GM19239 (cell line): ENCODE measurements at places on chromosomes 2 and 18.

- DNase-seq: no peak
Observed at GRCh38 chr18:6004119-6004518, 108.8 kb upstream of the TMEM200C start.

GRCh38 chr2:123715467-123715982 is 309.6 kb upstream of the CNTNAP5 start:
- no peak for DNase-seq

- no peak for DNase-seq
Observed at GRCh38 chr2:3578987-3579386, 3.9 kb downstream of the RPS7 start.

GRCh38 chr18:9683418-9684396 is 24.4 kb upstream of the RAB31 start:
- DNase-seq: no peak

- DNase-seq: no peak
Observed at GRCh38 chr2:169265591-169265990, 96.7 kb downstream of the LRP2 start.

- no peak for DNase-seq
Observed at GRCh38 chr2:235478609-235479008, 15.2 kb upstream of the AGAP1 start.

DNA sequence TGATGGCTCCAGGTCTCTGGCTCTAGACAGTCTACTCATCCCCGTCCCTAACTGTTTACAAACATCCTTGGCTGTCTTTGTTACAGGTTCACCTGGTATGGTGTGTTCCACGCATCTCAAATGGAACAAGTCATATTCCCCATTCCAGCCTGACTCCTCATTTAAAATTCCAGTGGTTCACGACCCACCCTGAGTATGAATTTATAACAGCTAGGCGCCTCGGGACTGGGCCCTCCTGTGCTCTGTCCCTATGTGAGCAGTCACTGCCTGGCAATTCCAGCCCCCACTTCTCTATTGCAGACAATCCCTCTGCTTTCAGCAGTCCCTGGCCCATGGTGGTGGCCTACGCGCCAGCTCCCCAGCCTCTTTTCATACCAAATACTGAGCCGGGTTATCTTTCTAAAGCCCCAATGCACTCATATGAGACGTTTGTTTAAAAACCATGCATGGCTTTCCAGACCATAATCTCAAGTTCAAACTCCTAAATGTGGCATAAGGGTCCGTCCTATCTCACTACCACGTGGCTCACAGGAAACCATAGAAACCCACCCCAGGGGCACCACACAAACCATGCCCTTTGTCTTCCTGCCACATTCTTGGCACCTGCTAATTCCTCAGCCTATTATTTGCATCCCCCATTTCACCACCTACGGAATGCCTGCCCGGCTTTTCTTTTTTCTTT is 1.6 kb downstream of the SERPINB8 start:
- DNase-seq: no peak

DNA sequence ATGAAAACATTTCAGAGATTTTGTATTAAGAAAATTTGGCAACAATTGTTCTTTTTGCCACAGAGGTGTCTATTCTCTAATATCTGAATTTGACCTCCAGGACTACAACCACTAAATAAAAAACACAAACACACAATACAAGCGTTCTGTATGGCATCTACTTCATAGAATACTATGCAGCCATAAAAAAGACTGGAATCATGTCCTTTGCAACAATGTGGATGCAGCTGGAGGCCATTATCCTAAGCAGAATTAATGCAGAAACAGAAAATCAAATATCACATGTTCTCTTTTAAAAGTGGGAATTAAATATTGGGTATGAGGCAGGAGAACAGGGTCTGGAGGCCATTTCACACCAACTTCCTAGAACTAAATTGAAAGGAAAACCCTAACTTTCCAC is 19.5 kb downstream of the SLC25A12 start:
- no peak for DNase-seq

DNA sequence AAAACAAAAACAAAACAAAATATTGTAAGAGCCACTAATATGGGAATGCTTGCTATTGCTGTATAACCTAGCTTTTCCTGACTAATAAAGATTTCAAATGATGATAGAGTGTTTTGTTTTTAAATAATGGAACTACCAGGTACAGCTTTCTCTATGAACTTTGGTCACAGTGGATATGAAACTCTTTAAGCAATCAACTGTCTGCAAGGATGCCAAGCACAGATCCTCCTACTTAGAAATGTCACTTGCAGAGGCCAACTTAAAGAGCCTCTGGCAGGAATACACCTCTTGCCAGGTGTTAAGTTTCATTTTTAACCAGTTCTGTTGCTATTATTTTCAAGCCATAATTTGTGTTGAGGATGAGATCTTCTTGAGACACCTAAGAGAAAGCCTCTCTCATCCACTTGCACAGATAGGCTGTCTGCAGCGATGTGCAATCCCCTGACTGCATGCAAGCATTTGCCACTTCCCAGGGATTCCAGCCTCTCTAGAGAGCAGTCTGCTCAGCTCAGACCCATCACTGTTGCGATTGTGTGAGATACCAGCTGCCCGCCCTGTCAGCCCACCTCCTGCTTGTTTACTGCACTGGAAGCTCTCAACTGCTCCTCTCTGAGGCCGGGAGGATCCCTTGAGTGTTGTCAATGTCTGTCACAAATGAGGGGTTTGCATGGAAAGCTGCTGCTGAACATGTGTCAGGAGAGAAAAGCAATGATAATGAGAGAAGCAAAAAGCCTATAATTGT is 86.1 kb upstream of the SCG2 start:
- DNase-seq: no peak

GRCh38 chr2:176063958-176064357 is 19.8 kb downstream of the EVX2 start:
- DNase-seq: no peak

GRCh38 chr2:71815701-71816474 is 331.8 kb downstream of the CYP26B1 start:
- DNase-seq: no peak

GRCh38 chr2:71467180-71467815 is 13.9 kb downstream of the DYSF start:
- no peak for DNase-seq

- no peak for DNase-seq
Observed at GRCh38 chr2:160324917-160325316, 124.8 kb upstream of the ITGB6 start.

DNA sequence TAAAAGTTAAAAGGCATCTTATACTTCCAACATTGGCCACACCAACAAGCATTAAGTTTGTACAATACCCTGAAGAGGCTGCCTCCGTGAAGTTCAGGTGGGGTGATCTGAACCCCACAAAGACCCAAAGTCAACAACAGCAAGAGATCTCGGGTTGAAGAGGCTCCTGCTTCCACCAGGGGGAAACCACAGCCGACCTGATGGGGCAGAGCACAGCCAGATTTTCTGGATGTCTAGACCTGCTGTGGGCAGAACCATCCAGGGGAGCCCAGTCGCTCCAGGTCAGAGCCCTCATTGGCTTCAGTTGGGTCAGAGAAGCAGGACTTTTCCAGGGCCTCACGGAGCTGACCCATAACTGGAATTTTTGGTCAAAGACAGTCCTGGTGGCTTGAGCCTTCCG is 66.5 kb upstream of the ACKR3 start:
- no peak for DNase-seq

GRCh38 chr2:160651416-160652200 is 158.0 kb upstream of the RBMS1 start:
- no peak for DNase-seq

- DNase-seq: no peak
Observed at GRCh38 chr2:70959271-70959761, 19.1 kb upstream of the ANKRD53 start.

GRCh38 chr2:192087398-192087958 is 107.3 kb downstream of the TMEFF2 start:
- DNase-seq: no peak

DNA sequence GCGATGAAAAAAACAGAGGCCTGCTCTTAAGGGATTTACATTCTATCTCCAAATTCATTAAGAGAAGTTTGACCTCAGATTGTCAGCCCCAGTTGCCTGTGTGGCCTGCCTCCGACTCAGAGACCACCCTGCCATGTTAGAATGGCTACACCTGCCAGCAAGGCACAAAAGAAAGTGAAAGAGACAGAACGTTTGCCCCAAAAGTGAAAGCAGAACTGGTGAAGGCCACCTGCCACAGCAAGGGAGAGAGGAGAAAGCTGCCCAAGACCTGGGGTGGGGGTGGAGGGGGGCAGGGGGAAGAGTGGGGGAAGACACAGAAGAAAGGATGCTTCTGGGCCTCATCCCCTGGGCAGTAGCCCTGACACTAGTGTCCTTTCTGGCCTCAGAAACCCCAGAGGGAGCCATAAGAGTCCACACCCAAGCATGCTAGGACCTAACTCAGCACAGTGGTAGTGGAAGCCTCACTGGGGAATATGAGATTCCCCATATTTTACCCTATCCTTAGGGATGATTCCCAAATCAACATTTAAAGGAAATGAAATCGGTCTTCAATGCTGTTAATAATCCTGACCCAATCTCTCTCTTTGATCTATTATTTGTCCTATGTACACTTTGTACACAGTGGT is 389.7 kb downstream of the TXNL1 start:
- peak; percentile 37 for DNase-seq

GRCh38 chr2:234836271-234836670 is 115.5 kb upstream of the SH3BP4 start:
- no peak for DNase-seq

GRCh38 chr2:234949762-234950434 is 1.9 kb upstream of the SH3BP4 start:
- DNase-seq: no peak

DNA sequence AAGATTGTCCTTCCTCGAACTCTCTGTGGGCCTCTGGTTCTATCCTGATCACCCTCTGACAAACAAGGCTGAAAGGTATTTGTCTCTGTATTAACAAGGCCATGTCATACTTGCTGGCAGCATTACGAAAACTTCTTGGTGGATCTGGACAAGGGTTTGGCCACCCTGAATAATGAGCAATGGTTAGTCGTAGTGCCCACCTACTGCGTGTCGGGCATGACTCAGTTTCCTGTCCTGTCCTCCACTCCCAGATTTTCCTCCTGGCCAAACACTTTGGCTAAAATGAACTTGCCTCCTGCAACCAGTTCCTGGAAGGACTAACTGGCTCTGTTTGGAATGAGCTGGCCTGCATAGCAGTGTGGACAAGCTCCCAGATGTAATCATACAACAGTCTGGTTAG is 198.5 kb upstream of the SMIM21 start:
- DNase-seq: no peak

DNA sequence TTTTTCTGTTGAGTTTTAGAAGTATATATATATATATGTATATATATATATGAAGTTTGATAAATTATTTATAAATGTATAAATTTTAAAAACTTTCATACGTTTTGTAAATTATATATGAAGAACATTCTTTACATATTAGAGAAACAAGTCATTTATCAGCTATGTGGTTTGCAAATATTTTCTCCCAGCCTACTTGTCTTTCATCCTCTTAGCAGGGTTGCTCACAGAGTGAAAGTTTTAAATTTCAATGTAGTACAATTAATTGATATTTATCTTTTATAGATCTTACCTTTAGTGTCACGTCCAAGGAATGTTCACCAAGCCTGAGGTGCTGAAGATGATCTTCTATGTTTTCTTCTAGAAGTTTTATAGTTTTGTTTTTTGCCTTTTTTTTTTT is 78.3 kb upstream of the HS6ST1 start:
- DNase-seq: no peak

DNA sequence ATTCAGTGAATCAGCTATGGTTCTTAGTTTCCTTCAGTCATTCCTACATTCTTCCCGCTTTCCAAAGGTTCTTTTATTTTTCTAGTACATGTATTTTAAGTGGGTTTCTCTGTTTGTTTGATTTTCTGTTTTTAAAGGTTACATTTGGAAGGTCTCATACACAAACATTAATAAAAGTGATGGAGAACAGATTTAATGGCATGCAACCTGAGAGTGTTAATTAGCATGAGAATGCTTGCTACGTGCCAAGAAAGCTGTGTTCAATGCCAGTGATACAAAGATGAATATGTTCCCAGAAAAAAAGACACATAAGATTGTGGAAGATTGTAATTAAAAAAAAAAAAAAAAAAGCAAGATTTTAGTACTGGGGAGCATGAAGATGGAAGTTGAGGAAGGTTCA is 61.8 kb upstream of the CDC42EP3 start:
- no peak for DNase-seq

GRCh38 chr2:200677171-200677570 is 91.4 kb downstream of the AOX1 start:
- no peak for DNase-seq

- no peak for DNase-seq
Observed at GRCh38 chr18:383135-383534, 115.3 kb upstream of the THOC1 start.

DNA sequence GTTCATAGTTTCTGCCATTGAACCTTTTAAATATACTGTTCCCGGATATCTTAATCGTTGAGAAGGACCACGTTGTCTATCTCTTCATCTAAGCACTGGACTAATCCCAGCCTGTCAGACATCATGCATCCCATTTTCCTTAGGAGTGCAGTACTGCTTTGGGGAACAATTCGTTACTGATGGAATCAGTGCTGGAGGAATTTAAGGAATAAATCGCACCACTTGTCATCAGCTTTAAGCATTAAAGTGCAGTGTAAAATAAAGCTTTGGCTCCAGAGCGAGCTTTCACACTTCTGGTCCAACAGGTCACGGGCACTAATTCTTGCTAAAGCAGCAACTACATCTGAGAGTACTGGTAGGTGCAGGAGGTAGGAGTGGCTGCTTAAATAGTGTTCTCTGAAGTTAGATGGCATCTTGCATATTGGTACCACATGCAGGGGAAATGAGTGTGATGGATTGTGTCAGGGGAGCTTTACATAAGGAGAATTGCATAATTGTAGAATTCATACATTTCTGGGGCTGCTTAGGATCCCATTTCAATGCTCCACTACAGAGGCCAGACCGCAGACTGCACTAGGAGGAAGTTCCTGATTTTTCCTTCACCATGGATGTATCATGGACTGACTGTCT is 105.7 kb upstream of the RASGRP3 start:
- DNase-seq: no peak

DNA sequence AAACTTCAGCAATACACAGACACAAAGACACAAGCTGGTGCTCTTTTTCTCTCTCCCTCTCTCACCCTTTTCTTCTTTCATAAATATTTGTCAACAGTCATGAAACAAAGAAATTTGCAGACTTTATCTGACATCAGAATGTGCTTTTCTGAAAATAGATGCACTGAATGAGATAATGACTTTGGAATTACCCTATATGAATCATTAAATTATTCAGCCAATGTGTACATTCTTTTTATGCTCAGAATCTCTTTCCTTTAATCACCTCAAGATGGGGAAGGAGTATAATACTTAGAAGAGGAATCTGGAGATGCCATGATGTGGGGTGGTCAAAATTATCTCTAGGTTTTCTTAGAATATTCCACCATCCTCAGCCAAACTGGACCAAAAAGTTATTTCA is 289.9 kb downstream of the LRRTM1 start:
- no peak for DNase-seq

DNA sequence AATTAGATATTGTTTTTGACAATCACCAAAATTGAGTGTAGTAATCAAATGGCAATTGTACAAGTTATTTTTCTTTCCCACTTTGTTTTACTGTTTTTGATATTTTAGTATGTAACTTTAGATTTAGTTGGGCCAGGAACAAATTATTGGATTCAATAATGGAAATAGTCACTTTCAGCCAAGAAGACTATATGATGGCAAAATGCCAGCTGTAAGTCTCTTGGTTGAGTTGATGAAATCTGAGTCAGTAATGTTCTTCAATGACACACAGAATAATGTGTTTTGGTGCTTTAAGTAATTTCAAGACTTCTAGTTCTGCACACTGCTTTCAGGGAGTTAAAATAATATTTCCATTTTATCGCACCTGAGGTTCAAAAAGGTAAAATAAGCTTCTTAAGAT is 2022.0 kb upstream of the CELF4 start:
- DNase-seq: no peak

- DNase-seq: no peak
Observed at GRCh38 chr2:182509216-182509615, 82.4 kb upstream of the PDE1A start.
